H1 (cell line): ENCODE measurements at places on chromosomes 16 and 17.

- peaks cover 3% of the 10 kb centered on the region for H3K4me1 ChIP-seq
- no peaks in the 10 kb centered on the region for H3K27me3 ChIP-seq
- no peak overlapping the region for H3K4me3 ChIP-seq
- no peak overlapping the region for H3K27ac ChIP-seq
- no peaks in the 10 kb centered on the region for H3K36me3 ChIP-seq
Observed at GRCh38 chr16:66964049-66964448, 3.0 kb downstream of the CES3 start.

DNA sequence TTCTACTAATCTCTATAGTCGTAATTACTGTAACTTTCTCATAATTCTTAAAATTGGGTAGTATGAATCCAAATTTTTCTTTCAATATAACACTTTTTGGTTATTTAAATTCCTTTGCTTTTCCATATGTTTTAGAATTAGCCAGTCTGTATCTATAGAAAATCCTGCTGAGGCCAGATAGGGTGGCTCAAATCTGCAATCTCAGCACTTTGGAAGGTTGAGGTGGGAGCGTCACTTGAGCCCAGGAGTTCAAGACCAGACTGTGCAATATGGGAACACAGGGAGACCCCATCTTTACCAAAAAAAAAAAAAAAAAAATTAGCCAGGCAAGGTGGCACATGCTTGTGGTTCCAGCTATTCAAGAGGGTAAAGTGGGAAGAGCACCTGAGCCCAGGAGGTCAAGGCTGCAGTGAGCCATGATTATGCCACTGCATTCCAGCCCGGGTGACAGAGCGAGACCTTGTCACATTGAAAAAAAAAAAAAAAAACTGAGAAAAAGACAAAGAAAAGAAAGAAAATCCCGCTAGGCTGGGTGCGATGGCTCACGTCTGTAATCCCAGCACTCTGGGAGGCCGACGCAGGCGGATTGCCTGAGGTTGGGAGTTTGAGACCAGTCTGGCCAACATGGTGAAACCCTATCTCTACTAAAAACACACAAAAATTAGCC is 9.3 kb downstream of the TERF2 start:
- DNase-seq, result no peak
- H3K36me3 ChIP-seq, result peaks cover 24% of the 10 kb centered on the region
- no peaks in the 10 kb centered on the region for H3K27me3 ChIP-seq
- H3K27ac ChIP-seq, result no peak overlapping the region
- no peak overlapping the region for H3K4me3 ChIP-seq

- H3K27me3 ChIP-seq, result no peaks in the 10 kb centered on the region
- H3K36me3 ChIP-seq, result no peaks in the 10 kb centered on the region
- H3K4me1 ChIP-seq, result peaks cover 20% of the 10 kb centered on the region
- H3K4me3 ChIP-seq, result no peak overlapping the region
- H3K27ac ChIP-seq, result no peak overlapping the region
Observed at GRCh38 chr17:27532269-27533263, 76.3 kb downstream of the KSR1 start.

GRCh38 chr16:53053967-53054669 is 673 bp upstream of the CHD9 start:
- DNase-seq, result no peak
- H3K4me3 ChIP-seq, result no peak overlapping the region
- no peaks in the 10 kb centered on the region for H3K27me3 ChIP-seq

DNA sequence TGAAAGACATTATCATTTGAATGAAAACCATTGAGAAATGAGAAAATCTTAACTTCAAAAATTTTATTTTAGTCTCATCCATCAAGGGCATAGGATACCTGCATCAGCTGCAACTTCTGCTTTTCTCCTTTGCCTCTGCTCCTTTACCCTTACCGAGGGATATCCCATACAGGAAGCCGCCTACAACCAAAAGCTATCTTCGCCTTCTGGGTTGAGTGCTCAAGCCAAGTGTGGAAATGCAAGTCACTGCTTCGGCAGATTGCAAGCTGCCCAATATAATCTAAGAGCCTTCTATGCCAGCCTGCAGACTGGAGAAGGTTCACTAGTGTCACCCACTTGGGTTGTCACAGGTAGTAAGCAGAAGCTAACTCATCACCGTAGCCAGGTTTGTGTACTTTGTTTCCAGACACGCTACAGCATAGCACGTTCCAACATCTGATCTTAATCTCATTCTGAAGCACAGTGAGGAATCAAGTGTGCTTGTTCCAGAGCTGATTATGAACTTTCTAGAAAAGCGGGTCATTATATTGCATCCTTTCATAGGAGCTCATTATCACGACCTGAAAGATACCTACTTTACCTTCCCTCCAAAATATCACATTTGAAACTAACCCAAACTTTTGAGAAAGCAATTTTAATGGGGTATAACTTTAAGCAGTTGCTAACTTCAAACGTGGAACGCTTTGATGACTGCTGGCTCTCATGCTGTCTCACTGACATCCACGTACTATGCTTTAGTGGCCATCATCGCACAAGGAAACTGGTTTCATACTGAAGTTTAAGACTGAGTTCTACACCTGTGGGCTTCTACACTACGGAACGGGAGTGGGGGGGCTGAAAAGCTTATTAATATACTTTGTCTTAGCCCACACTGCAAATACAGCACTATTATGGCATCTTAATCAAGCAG is 8.0 kb upstream of the UNK start:
- no peak overlapping the region for H3K4me3 ChIP-seq
- no peaks in the 10 kb centered on the region for H3K4me1 ChIP-seq
- H3K36me3 ChIP-seq, result peaks cover 29% of the 10 kb centered on the region
- no peak overlapping the region for H3K27ac ChIP-seq
- no peak for DNase-seq
- H3K27me3 ChIP-seq, result no peaks in the 10 kb centered on the region

- no peak for DNase-seq
- H3K27ac ChIP-seq, result no peak overlapping the region
- H3K4me1 ChIP-seq, result peaks cover 23% of the 10 kb centered on the region
- no peaks in the 10 kb centered on the region for H3K27me3 ChIP-seq
- H3K36me3 ChIP-seq, result no peaks in the 10 kb centered on the region
- no peak overlapping the region for H3K4me3 ChIP-seq
Observed at GRCh38 chr16:85474621-85475217, 138.4 kb upstream of the GSE1 start.

DNA sequence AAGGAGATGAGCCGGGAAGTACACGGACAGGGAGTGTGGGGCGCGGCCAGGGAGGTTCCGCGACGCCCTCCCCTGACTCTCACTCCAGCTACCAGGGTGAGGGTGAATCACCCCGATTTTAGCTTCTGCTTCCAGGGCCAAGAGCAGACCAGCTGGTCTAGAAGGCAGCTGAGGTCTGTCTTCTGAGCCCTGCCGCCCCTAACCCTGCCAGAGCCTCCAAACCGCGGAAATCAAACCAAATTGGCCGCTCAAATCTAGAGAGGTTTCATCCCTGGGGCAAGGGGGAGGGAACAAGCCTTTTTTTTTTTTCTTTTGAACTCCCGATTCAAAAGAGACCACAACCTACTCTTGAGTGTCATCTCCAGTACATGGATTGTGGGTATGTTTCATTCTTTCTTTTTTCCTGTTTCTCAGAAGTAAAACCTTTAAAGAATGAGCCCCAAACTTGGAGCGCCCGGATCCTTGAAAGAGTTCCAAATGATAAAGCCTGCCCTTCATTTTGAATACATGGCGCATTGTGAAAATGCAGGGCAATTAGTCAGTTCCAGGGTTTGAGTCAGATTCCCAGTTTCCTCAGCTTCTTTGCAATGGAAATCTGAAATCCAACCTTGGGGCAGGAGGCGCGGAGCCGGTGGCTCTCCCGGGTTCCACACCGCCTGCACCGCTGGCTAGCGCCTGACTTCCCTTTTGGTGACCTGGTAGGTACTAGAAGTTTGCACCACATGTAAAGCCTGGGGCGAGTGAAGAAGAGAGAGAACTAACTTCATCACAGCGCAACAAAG is 16.5 kb upstream of the ZFHX3 start:
- H3K27ac ChIP-seq, result no peak overlapping the region
- H3K4me1 ChIP-seq, result peaks cover 50% of the 10 kb centered on the region
- H3K36me3 ChIP-seq, result no peaks in the 10 kb centered on the region
- DNase-seq, result no peak
- H3K4me3 ChIP-seq, result peak overlapping the region; percentile 9
- H3K27me3 ChIP-seq, result peaks cover 100% of the 10 kb centered on the region

DNA sequence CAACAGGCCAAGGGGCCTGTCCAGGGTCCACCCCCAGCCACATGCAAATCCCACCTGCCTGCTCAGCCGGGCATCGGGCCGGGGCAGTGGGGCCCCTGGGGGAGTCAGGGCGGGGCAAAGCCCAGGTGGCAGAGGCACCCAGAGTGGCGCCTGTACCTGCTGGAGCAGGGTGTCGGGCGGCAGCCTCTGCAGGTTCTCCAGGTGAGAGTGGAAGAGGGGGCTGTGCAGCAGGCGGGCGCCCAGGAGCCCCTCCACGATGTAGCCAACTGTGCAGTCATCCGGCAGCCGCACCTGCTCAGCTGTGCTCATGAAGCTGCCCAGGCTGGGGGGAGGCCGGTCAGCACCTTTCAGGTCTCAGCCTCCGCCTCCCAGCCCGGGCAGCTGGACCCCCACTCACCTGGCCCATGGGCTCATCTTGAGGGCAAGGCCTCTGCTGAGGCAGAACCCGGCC is 2.1 kb downstream of the RFNG start:
- no peak for DNase-seq
- H3K27me3 ChIP-seq, result no peaks in the 10 kb centered on the region; the same call in 1 of the 2 replicates
- H3K36me3 ChIP-seq, result peaks cover 14% of the 10 kb centered on the region
- peaks cover 5% of the 10 kb centered on the region for H3K4me1 ChIP-seq
- H3K4me3 ChIP-seq, result no peak overlapping the region
- no peak overlapping the region for H3K27ac ChIP-seq

- DNase-seq, result no peak
- no peak overlapping the region for H3K4me3 ChIP-seq
- no peak overlapping the region for H3K27ac ChIP-seq
- no peaks in the 10 kb centered on the region for H3K4me1 ChIP-seq
- no peaks in the 10 kb centered on the region for H3K36me3 ChIP-seq
Observed at GRCh38 chr16:70472786-70473433, 18.5 kb downstream of the FCSK start.

GRCh38 chr16:66689282-66689681 is 7.3 kb downstream of the CMTM4 start:
- peaks cover 2% of the 10 kb centered on the region; the same call in 1 of the 2 replicates for H3K4me1 ChIP-seq
- H3K27me3 ChIP-seq, result no peaks in the 10 kb centered on the region
- H3K36me3 ChIP-seq, result no peaks in the 10 kb centered on the region
- no peak for DNase-seq
- H3K4me3 ChIP-seq, result no peak overlapping the region
- H3K27ac ChIP-seq, result no peak overlapping the region

GRCh38 chr16:88922114-88922825 is 54.7 kb downstream of the CBFA2T3 start:
- H3K27ac ChIP-seq, result no peak overlapping the region
- H3K27me3 ChIP-seq, result no peaks in the 10 kb centered on the region
- H3K36me3 ChIP-seq, result no peaks in the 10 kb centered on the region
- no peak overlapping the region for H3K4me3 ChIP-seq

- no peaks in the 10 kb centered on the region for H3K36me3 ChIP-seq
- H3K27ac ChIP-seq, result no peak overlapping the region
- no peak for DNase-seq
- H3K27me3 ChIP-seq, result no peaks in the 10 kb centered on the region
Observed at GRCh38 chr17:4901648-4902344, 1.1 kb downstream of the CHRNE start.
